Hepatocyte (in vitro differentiated cells): ENCODE measurements at places on chromosomes 6 and 20.

GRCh38 chr20:32985596-32985995 is 18.6 kb downstream of the SUN5 start:
- DNase-seq = no peak

- no peak for DNase-seq
These were observed 24.2 kb upstream of the CITED2 start for GRCh38 chr6:139398658-139399057.

GRCh38 chr6:24642061-24642460 is 3.9 kb downstream of the KIAA0319 start:
- no peak for DNase-seq

GRCh38 chr6:45850378-45851033 is 165.2 kb downstream of the CLIC5 start:
- DNase-seq = no peak

- DNase-seq = no peak
These were observed 2.8 kb upstream of the RNASET2 start for GRCh38 chr6:166958926-166959861.
